ENCODE measurements at places on chromosomes 3 and 15.

- DNase-seq: no peak
These were observed 165.4 kb downstream of the SSR3 start for GRCh38 chr3:156389449-156389950.

DNA sequence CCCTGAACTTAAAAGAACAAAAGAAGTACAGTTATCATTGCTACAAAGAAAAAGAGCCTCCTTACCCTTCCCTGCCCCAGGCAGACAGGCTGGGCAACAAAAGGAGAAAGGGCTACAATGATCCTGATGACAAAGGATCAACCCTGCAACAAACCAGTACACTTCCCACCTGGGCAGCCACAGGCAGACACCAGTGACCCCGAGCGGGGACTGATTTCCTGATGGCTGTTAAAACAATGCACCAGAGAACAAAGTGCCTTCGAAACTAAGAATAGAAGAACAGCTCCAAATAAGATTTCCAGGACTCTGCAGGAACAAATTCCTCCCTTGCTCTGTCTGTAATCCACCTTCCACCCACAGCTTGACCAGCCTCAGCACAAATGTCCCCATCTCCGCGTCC, 106.3 kb upstream of the ARHGEF3 start:
- DNase-seq: no peak

DNA sequence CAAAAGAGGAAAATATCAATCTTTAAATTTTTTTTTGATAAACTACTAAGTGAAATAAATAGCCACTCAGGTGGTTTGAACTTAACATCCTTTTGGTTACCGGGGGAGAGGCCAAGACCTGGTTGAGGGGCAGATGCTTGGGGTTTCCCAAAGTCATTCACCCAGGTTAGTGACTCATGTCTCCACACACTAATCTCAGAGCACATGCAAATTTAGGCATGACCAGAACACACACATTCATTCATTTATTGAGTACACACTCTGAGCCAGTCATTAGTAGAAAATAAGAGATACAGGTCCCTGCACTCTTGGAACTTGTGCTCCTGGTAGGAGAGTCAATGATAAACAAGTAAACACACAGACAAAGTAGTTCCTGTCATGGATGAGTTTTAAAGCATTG, 7.3 kb downstream of the ILDR1 start:
- DNase-seq: no peak

- DNase-seq: no peak
These were observed 491.6 kb upstream of the TPRG1 start for GRCh38 chr3:188680189-188680588.

GRCh38 chr15:71414853-71415252, 299.6 kb downstream of the THSD4 start:
- no peak for DNase-seq

DNA sequence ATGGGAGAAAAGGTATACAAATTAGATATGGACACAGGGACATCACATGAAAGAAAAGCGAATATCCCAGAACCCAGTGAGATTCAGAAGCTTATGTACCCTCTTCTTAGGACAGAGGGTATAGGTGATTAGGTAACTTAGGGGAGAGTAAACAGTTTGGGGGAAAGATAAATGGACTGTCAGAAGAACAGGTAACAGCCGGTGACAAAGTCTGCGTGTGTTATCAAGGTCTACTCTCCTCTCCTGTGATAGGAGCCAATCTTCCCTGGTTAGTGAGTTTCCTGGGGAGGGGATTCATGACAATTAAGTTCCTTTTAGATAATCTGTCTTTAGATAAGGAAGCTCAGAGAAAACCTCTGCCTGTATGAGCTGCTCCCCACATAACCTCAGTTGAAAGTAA, 30.6 kb upstream of the SNRPN start:
- DNase-seq: no peak

DNA sequence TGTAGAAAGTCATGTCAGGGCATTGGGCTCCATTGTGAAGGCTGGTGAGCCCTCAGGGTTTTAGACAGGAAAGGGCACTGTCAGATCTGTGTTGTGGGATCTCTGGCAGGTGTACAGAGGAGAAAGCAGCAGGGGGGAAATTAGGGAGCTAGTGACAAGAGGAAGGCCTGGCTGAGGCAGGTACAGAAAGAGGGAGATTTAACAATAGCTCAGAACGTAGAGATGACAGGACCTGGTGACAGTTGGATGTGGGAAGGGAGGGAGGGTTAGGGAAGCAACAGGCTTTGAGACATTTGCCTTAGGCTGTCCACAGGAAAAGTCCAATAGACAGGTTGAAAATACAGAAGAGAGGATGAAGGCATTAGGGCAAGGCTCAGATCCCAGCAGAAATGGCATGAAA, 288.1 kb downstream of the EPHB1 start:
- no peak for DNase-seq

GRCh38 chr3:146881966-146882760, 277.0 kb upstream of the PLSCR5 start:
- DNase-seq: no peak

GRCh38 chr15:78003539-78004008, 73.9 kb downstream of the TBC1D2B start:
- peak; percentile 64 for DNase-seq

GRCh38 chr3:191357909-191358308, 27.6 kb upstream of the UTS2B start:
- DNase-seq: no peak

DNA sequence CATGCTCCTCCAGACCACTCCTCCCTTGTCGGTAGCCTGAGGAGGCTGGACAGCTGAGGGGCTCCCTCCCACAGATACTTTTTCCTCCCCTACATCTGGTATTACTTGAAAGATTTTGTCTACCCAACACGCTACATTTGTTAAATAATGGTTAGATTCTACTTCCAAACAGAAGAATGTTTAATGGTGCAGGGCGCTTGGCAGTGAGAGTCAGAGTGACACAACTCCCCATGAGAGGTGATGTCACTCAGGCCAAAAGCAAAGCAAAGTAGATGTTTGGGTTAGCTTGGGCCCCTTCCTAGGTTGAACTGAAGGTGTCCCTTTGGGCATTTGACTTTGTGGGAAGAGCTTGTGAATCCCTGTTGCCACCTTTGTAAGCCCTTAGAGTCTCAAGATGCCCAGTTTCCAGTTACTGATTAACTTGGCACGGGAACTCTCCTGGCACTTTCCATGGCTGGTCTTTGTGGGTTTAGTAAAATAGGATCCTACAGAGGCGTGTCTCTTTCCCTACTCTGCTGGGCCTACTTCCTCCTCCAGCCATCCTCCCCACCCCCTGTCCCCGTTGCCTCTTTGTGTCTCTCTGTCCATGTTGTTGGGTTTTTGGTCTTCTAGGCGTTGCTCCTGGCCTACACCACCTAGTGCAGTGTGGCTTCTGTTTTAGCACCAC, 5.6 kb downstream of the LIMD1 start:
- DNase-seq: no peak

GRCh38 chr3:119401069-119401468, 62.3 kb downstream of the TMEM39A start:
- no peak for DNase-seq

- no peak for DNase-seq
These were observed 38.2 kb upstream of the FAM3D start for GRCh38 chr3:58704745-58705144.

DNA sequence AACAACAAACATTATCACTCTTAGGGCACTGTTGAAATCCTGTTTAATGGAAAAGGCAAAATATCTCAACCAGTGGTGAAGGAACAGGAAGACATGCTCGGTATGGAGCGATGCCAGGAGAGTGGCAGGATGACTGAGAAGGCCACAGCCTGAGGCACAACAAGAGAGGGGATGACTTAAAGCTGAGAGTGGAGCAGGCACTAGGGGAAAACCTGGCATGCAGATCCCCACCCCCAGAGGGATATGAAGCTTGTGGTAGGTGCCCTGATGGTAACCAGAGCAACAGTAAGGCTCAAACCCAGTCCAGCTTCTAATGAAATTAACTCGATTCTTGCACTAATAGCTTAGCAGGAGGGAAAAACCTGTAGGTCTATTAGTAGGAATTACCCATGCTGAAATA, 40.4 kb downstream of the LYSMD4 start:
- no peak for DNase-seq

- no peak for DNase-seq
These were observed 1.7 kb upstream of the PLA2G4F start for GRCh38 chr15:42157981-42158765.

DNA sequence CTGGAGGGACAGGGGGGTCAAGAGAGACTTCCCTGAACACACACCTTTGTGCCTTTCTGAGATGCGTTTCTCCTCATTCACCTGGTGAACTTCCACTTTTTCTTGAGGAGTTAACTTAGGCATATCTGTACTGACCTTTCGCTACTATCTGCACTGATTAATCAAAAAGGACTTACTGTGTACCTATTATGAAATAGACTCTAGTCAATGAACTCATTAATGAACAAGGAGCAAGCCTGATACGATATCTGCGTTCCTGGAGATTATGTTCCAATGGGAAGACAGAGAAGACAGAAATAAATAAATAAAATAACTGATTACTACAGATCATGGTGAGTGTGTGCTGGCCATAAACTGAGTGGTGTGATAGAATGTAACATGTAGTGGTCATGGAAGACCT, 157.2 kb upstream of the TBL1XR1 start:
- DNase-seq: no peak

Data from upper lobe of right lung (tissue), 1 donor.